ENCODE measurements at places on chromosomes 2 and 18. TPM values are rescaled to one million over a fixed set of nuclear protein-coding genes. Genes with fewer than 3 reads are reported as not detected.

GRCh38 chr2:171237751-171238505, 77.2 kb upstream of the TLK1 start:
- DNase-seq: no peak

GRCh38 chr2:190582736-190583506, 48.4 kb upstream of the NEMP2 start:
- no peak for DNase-seq

DNA sequence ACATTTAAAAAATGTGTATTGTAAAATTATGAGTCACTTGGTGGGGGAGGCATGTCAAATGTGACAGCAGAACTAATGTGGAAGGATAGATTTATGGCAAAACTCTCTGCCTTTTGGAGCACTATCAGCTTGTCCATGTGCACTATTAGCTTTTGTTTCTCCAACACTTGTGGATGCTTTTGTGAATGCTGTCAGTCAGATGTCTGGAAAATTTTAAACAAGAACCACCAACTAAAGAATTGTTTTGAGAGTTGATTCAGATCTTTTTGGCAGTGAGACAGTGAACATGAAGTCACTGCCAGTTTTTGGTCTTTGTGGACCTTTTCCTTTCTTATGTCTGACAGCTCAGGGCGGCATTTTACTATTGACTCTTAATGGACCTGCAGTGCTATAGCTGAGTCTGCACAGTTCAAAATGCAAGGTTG, 72.4 kb downstream of the KIAA1328 start:
- DNase-seq: no peak

DNA sequence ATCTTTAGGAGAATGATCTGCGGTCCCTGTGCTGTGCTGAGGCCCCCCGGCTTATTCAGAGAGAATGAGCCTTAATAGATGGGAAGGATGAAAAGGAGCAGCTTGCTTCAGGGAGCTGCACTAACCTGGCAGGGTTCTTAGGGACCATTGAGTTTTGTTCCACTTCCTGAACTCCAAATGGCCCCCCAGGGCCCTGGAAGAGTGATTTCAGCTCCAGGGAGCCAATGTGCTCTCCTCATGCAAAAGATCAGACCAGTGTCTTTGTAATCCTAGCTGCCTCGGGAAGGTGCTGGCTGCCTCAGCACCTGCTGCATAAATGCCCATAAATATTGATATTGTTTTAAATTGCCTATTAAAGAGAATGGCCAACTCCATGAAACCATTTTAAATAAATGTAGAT, 210.2 kb downstream of the NCK2 start:
- DNase-seq: no peak

- no peak for DNase-seq
These were observed 45.9 kb downstream of the ST6GAL2 start for GRCh38 chr2:106839849-106840595.

DNA sequence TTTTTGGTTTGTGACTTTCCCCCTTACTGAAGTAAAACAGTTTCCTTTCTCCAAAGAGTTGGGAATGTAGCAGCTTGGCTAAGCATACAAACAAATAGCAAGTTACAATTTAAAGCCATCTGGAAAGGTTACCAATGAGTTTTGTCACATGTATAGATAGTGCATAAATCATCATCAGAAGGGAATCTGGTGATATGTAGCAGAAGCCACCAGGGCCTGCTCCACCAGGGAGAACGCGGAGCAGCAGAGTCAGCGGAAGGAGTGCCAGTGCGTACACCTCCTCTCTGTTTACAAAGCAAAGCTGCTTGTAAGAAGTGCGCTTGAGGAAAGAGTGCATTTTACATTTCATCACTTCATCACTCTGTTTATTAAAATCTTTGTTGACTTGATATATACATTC, 240.1 kb downstream of the FAM210A start:
- DNase-seq: peak; percentile 15

- DNase-seq: no peak
These were observed 122.6 kb downstream of the LRP1B start for GRCh38 chr2:142008135-142008744.

GRCh38 chr2:230888824-230889400, 24.2 kb downstream of the ITM2C start:
- peak; percentile 20 for DNase-seq

- no peak for DNase-seq
These were observed 34.7 kb downstream of the INPP4A start for GRCh38 chr2:98479371-98479770.

- DNase-seq: no peak
These were observed 148.7 kb downstream of the ESCO1 start for GRCh38 chr18:21451851-21452250.

GRCh38 chr18:80229363-80229762, 18.0 kb downstream of the PARD6G start:
- DNase-seq: no peak

GRCh38 chr18:41410006-41410405, 545.0 kb upstream of the PIK3C3 start:
- no peak for DNase-seq

GRCh38 chr2:224156436-224156835, 117.3 kb upstream of the SERPINE2 start:
- no peak for DNase-seq

- no peak for DNase-seq
These were observed 7.3 kb upstream of the UGP2 start for GRCh38 chr2:63834401-63834800.

- no peak for DNase-seq
These were observed 42.8 kb downstream of the SP110 start for GRCh38 chr2:230176996-230177395.

GRCh38 chr18:70554854-70555445, 266.1 kb downstream of the SOCS6 start:
- no peak for DNase-seq

DNA sequence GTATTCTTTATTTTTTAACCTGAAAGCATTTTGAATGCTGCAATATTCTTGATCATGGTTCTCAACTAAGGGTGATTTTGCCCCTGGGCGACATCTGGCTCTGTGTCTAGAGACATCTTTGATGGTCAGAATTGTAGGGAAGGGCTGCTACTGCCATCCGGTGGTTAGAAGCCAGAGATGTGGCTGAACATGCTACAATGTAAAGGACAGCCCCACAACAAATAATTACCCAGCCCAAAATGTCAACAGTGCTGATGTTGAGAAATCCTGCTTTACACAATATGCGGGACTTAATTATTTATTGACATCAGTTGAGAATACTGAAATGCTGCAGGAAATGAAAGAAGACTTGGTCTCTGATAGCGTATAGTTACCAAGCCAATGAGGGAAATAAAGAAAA, 37.5 kb upstream of the SERPINB2 start:
- no peak for DNase-seq

DNA sequence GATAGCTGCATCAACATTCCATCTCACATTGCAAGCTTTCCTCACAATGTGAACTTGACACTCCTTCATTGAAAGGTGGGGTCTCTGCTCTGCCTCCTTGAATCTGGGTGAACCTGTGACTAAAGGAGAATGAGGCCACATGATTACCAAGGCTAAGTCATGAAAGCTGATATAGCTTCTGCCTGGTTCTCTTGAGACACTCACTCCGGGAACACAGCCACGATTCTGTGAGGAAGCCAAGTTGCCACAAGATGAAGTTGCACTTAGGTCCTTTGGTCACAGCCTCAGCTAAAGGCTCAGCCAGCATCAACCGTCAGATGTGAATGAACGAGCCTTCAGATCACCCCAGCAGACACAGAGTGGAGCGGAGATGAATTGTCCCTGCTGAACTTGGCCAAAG, 94.7 kb upstream of the FAM136A start:
- DNase-seq: no peak

- no peak for DNase-seq
These were observed 209.5 kb upstream of the TPO start for GRCh38 chr2:1203772-1204171.

DNA sequence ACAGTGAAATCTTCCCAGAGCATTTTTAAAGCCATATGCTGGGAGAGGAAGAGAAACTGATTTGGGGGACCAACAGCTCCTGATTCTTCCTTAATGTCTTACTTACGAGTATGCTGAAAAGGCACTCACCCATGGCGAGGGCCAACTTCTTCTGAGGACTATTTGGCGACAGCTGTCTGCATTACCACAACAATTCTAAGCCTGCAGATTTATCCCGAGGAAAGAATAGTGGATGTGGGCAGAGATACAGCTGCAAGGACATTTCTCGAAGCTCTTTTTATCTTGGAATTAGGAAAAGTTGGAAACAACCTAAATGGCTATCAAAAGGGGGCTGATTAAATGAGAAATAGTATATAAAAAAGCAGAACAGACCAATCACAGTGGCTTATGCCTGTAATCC, 40.3 kb upstream of the FHL2 start:
- no peak for DNase-seq

GRCh38 chr18:46110406-46110805, 6.2 kb downstream of the HAUS1 start:
- DNase-seq: no peak

- no peak for DNase-seq
These were observed 13.1 kb downstream of the PIEZO2 start for GRCh38 chr18:11136241-11136640.

GRCh38 chr2:134679745-134680144, 39.1 kb downstream of the TMEM163 start:
- no peak for DNase-seq

DNA sequence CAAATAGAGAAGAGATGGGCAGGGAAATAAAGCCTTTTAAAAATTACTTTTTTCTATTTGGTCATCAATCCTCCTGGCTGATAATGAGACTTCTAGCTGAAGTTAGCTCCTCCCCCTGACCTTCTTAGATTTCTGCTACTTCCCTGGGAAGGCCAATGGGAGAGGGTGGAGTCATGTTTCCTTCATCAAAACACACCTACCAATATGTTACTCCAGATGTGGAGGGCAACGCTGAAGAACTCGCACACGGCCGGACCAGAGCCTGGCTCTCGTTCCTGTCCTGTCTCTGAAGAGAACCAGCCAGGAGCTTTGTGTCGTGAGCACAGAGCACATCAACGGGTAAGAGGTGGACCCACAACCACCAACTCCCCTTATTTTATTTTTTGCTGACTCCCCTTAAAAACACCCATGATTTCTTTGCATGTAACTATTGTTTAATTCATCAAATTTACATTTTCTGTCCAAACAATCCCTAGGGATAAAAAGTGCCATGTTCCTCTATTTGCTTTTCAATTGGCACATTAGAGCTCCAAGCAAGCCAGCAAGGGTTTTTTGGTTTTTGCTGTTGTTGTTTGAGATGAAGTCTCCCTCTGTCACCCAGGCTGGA, 94.9 kb downstream of the ADD2 start:
- no peak for DNase-seq

DNA sequence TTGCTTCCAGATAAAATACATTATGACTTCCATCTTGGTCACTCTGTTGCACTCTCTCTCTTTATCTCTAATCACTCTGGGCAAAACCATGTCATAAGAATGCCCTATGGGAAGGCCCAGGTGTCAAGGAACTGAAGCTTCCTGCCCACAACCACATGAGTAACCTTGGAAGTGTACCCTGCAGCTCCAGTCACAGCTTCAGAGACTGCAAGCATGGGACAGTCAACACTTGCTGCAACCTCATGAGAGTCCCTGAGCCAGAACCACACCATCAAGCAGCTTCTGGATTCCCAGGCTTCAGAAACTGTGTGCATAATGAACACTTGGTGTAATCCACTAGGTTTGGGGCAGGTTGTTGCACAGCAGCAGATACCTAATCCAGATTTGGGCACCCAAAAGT, 121.1 kb upstream of the BCL2L11 start:
- no peak for DNase-seq

DNA sequence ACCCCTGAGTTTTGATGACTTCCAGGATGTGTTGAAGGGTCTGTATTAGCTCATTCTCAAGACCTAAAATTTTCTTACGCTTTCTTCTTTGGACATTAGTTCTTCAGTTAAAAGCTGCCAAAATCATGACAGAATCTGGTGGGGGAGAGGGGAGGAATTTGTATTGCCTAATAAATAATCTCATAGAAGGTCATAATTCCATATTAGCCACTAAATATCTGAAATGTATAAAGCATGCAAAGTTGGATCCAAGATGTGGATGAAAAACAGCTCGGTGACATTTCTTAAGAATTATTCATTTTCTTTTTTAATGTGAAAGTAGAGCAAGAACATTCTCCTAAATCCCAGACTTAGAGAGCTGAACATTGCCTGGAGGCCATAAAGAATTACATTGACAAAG, 120.1 kb downstream of the MMADHC start:
- no peak for DNase-seq

DNA sequence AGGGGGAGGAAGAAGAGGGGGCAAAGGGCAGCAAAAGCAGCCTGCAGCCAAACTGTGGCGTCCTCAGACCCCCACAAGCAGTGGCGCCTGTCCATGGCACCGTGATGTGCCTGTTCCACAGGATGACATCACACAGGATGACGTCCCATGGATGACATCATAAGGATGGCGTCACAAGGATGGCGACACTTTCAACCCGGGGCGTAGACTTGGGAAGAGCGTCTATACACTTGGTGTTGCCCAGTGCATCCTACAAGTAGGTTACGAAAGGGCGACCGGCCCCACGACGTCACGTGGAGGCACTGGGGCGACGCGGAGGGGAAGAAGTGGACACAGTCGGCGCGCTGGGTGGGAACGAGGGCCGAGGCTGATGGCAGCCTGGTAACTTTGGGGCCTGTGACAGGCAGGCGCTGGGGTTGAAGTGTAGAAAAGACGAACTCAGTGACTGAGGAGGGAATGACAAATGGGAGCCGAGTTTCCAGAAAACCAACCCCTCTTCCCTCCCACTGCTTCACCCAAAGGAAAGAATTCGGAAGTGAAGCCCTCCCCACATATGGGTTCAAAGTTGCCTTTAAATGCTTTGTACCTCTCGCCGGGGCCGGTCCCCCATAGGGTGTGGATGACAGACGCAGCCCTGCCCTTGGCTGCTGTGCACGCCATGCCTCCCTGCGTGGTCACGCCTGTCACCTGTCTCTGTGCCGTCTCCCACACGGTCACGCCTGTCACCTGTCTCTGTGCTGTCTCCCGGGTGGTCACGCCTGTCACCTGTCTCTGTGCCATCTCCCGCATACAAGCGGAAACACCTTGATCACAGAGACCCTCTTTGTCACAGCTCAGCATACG, 13.4 kb upstream of the KCNG2 start:
- DNase-seq: no peak

- DNase-seq: no peak
These were observed 119.6 kb downstream of the SLC8A1 start for GRCh38 chr2:40332191-40332826.

- peak; percentile 70 for DNase-seq
These were observed 634 bp downstream of the SPATS2L start for GRCh38 chr2:200306931-200307723.

DNA sequence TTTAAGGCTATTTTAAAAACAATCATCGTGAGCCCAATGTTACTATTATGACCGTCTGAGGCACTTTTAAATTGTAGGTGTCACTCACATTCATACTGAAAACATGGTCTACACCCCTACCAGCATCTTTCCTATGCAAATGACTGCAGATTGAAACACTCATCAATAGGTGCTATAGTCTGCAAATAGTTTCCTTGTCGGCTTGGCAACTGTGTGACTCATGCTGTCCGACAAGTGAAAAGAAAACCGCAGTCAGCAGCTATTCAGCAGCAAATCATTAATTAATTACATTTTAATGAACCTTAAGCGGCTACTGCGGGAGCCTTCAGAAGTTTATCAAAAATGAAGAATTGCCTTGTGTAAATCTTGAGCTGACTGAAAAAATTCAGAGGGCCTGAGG, 134.4 kb downstream of the FIGN start:
- no peak for DNase-seq

ADD2 gene
- total RNA-seq: 2.0 TPM

ECEL1 gene
- total RNA-seq: not detected

CTAGE1 gene
- total RNA-seq: not detected

C2orf66 gene
- not detected for total RNA-seq

CYTIP gene
- total RNA-seq: 1.1 TPM

POTEJ gene
- total RNA-seq: not detected

ANKRD30B gene
- not detected for total RNA-seq

PLCL1 gene
- total RNA-seq: 93.3 TPM

GPR55 gene
- total RNA-seq: not detected

SPC25 gene
- total RNA-seq: 0.38 TPM

PLEKHA3 gene
- 32.2 TPM for total RNA-seq

Data from Right ventricle myocardium superior (tissue), 1 donor.